ENCODE measurements at places on chromosomes 6 and 20.

DNA sequence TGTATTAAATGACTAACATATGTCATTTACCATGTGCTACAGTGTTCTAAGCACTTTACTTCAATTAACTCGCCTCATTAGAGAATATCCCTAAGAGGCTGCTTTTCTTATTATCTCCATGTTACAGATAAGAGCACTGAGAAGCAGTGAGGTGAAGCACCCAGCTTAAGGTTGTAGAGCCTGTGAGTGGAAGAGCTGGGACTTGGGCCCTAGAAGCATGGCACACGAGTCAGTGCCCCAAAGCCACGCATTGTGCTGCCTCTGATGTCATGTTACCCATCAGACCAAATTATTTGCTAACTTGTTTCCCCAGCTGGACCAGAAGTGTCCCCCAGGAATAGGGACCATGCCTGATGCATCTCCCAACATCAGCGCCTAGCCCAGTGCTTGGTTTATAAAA, 34.1 kb downstream of the POFUT1 start:
- DNase-seq, result peak; percentile 12

DNA sequence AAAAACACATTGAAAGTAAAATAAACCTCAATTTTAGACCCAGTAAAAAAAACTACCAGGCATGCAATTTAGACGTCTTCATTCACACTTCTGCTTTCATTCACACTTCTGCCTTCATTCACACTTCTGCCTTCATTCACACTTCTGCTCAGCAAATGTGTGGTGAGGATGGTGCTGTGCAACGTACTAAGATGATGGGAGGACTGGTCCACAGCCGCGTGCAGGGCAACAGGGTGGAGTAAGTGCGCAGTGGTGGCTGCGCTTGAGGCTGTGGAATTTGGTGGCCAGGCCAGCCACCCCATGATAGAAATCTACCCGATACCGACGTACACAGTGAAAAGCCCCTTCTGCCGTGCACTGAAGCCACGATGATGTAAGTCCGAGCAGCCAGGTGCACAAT, 114.3 kb upstream of the CD93 start:
- no peak for DNase-seq

- DNase-seq, result no peak
Measured at GRCh38 chr6:125809570-125810170, 18.9 kb downstream of the NCOA7 start.

GRCh38 chr6:13262302-13263230, 65.8 kb downstream of the TBC1D7 start:
- DNase-seq, result no peak

DNA sequence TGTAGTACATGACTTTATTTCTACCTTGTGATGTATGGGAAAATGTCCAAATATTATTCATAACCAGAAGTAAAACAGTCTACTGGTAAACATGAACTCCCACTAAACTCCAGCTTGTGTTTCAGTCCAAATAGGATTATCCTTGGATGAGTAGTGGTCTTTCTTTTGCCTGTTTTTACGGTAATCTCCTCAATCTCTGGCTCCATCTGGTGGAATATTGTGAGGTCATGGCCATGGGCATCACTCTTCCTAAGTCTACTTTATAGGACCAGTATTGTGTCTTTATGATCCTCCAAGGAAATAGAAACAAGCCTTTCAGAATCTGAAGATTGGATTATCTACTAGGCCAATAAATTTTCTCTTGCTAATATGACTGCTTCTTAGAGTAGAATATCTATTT, 505.0 kb downstream of the BMP2 start:
- peak; percentile 16 for DNase-seq

GRCh38 chr6:159973406-159973805, 4.5 kb downstream of the IGF2R start:
- DNase-seq, result no peak

GRCh38 chr6:56021943-56022342, 146.6 kb upstream of the BMP5 start:
- DNase-seq, result no peak

DNA sequence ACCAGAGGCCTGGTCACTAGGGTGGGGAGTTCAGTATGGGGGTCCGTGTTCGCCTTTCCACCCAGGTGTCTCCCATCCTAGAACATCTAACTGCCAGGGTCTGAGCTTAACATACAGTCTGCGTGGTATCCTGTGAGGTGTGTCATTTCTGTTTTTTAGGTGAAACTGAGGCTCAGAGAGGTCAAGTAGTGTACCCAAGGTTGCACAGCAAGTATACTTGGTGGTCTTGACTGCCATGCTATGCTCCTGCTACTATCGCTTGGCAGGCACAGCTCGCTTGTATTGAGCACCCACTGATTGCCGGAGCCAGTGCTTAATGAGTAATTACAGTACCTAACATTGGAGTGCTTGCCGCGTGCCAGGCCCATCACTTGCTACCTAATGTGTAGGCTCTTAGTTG, 26.2 kb downstream of the GTSF1L start:
- no peak for DNase-seq

DNA sequence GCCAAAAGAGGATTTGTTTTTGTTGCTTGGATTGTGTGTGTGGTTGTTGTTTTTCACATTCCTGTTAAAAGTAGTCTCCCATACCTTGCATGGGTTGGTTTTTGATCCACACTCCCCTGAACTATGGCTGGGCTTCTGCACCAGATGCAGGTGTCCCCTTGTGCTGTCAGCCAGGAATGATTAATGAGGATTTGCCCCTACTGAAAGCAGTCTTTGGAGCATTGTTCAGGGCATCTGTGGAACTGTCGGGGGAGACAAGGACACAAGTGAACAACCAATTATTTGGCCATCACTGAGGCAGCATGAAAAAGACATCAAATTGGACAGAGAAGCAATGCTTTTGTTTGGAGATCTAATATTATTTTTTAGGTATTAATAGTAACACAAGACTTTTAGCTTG, 373.2 kb upstream of the MMS22L start:
- peak; percentile 69 for DNase-seq

- DNase-seq, result no peak
Measured at GRCh38 chr6:156943166-156943565, 166.0 kb downstream of the ARID1B start.

DNA sequence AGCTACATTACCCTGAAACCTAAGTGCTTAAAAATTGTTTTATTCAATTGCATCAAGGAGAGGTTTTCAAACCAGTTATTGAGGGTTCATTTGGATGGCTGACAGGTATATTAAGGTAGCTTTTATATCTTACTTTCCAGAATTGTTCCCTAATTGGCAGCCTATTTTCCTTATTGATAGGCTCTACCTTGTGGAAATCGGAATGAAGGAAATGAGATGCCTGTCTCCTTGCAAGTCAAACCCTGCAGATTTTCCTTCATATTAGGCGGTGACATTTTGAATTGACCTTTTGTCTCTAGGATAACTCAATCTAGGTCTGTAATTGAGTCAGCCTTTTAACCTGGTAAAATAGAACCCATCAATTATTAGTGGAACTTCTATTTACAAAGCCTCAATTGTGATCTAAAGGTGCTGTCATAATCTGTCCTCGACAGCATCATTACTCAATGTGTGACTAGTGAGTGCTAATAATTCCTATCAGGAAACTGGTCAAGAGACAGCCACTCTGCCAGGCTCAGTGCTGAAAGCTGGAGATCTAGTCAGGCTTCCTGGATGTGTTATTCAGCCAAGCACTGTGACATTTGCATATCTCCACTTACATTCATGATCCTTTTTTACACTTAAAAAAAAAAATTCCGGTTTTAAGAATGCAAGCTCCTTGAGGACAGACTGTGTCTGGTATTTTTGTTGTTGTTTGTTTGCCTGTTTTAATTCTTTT, 20.1 kb downstream of the OPRM1 start:
- no peak for DNase-seq

- DNase-seq, result no peak
Measured at GRCh38 chr20:49165611-49166010, 22.5 kb downstream of the STAU1 start.

DNA sequence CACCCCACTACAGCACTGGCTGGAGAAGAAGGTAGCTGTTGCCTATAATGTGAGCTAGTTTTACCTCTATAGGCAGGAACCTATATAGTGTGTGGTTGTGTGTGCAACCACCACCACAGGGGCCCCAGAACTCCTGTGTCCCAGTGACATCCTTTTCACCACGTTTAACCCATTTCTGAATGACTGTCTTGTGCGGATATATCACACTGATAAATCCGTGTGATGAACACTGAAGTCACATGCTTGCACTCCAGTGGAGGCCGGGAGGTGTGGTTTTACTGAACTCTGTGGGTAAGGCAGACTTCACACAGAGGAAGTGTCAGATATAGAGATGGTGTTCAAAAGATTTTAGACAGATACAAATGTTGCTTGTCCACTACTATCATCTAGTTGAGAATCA, 32.5 kb downstream of the SDHAF4 start:
- DNase-seq, result no peak

DNA sequence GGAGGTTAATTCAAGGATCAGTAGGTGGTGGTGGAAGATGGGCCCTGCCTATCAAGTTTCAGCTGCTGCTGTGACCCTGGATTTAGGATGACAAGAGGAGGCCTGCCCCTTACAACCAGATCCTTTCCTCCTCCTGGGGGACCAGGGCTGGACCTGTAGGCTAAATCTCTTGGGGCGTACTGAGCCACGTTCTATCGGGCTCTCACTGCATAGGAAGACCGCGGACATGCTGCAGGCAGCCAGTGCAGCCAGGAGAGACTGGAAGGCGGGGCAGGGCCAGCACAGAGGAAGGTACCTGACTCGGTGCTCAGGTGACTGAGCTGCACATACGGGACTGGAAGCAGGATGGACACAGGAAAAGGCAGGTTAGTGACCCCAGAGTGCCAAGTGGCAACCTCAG, 8.5 kb upstream of the SLA2 start:
- DNase-seq, result no peak

DNA sequence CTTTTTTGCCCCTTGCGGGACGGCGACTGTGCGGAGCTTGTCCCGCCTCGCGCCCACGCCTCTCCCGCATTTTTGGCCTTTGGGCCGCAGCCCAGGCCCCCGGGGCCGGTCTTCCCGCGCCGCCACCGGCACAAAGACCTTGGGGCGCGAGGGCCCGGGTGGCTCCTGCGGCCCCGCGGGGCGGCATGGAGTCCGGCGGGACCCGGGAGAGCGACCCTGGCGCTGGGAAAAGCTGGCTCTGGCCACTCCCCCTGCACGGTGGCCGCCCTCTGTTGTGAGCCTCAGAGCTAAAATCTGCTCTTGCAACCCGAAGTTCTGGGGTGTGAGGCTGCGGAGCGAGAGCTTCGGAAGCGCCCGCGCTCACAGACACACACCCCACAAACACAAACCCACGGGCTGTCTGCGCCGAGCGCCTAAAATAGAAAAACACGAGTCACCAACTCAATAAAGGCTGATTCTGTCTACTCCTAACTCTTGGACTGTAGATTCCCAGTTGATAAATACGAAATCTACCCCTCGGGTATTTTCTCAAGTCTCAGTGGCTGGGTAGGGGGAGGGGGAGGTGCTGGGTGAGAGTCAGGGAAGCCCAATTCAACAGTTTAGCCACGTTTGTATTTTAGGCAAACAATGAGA, 496 bp upstream of the BEND3 start:
- DNase-seq, result peak; percentile 88

- no peak for DNase-seq
Measured at GRCh38 chr6:134632024-134632423, 314.1 kb upstream of the SGK1 start.

- DNase-seq, result no peak
Measured at GRCh38 chr6:6714953-6715352, 126.4 kb downstream of the LY86 start.

- no peak for DNase-seq
Measured at GRCh38 chr6:20350215-20350614, 51.5 kb upstream of the E2F3 start.

- DNase-seq, result no peak
Measured at GRCh38 chr6:134819863-134820800, 129.8 kb downstream of the ALDH8A1 start.

DNA sequence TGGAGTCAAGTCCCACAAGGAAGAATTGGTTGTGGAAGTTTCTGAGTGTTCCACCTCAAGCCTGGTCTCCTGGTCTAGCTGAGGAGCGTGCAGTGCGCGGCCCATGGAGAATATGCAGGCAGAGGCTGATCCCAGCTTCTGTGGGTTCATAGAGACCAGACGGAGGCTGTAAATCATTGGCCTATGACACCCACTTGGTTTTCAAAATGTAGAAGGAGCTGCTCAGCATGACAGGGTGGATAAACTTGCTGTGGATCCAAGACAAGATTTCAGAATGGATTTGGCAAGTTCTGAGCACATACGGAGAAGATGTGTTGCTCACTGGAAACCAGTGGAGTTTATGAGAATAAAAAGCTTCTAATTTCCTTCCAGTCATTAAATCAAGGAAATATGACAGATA, 744 bp downstream of the KIF25 start:
- DNase-seq, result no peak

GRCh38 chr6:149270616-149271015, 46.9 kb upstream of the TAB2 start:
- no peak for DNase-seq

GRCh38 chr6:113597231-113597583, 259.9 kb upstream of the MARCKS start:
- DNase-seq, result no peak

DNA sequence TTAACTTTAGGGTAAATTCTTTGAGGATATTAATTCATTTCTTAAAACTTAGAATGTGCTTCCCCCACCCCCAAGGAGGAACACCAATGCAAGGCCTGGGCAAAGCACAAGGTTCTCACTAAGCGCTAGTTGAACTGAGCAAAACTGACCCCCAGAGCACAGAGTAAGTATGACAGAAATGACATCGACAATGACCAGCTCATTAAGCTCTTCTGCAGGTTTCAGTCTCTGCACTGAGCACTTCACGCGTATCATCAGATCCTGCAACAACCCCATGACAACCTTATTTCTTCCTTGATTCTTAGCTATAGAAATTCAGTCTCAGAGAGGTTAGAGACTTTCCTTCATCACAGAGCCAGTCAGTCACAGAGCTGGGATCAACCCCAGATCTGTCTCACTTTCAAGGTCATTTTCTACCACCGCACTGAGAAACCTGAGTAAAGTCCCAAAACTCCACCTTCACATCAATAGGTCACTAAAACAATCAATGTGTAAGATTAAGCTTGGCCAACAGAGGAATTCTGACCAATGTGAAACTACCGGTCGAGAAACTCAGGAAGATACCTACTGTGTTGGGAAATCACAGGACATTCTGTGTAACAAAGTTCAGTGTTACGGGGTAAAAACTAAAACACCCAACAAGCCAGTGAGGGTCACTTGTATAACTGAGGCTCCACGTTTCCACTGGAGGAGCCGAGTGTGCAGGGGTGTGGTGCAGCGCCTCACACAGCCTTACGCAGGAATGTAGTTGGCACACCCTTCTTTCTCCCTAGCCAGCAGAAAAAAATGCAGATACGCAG, 129.0 kb upstream of the FOXQ1 start:
- no peak for DNase-seq

DNA sequence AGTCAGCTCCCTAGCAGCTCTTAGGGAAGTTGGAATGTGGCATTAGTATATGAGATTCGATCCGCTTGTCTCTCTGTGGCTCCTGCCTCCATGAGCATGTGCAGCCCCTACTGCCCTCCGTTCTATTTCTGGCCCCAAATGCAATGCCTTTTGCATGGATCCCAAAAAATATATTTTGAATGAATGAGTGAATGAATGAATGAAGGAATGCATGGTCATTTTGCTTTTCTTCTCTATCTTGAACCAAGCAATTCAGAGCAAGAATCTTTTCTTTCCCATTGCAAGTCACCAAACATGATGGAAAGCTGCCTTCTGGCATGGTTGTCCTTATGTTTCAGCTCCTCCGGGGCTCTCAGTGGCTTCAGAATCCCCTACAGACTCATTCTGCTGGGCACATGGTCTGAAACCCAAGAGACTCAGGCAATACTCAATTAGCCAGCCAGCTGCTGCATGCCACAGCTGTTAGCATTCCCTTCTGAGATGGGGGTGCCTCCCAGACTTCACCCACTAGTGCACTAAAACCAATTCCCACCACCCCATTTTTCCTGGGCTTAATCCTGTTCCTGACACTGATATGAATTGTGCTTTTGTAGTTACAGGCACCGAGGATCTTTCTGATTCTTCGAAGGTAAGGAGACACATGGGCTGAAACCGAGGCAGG, 2.6 kb upstream of the IYD start:
- no peak for DNase-seq

Measured in WERI-Rb-1 (cell line).